ENCODE measurements at places on chromosomes 5 and 9.

GRCh38 chr5:77851176-77852067 is 75.3 kb upstream of the TBCA start:
- no peak for DNase-seq

- no peak for DNase-seq
Measured at GRCh38 chr5:107232293-107232692, 438.4 kb downstream of the EFNA5 start.

DNA sequence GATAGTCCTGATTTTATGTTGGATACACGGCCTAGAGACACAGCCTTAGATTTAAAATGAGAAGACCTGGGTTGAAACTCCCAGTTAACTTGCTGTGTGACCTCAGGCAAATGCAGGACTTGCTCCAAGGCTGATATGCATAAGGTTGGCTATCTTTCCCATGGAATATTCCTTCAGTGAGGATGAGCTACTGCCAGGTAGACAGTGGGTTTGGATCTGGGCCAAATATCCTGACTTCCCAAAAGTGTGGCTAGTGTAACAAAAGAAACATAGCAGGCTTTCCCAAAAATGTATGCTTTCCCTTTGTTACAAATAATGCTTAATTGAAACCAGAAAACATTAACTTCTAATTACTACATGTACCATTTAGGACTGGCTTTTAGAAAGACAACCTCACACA is 697 bp upstream of the XPA start:
- DNase-seq, result no peak

- no peak for DNase-seq
Measured at GRCh38 chr9:91837981-91838731, 111.9 kb downstream of the ROR2 start.

DNA sequence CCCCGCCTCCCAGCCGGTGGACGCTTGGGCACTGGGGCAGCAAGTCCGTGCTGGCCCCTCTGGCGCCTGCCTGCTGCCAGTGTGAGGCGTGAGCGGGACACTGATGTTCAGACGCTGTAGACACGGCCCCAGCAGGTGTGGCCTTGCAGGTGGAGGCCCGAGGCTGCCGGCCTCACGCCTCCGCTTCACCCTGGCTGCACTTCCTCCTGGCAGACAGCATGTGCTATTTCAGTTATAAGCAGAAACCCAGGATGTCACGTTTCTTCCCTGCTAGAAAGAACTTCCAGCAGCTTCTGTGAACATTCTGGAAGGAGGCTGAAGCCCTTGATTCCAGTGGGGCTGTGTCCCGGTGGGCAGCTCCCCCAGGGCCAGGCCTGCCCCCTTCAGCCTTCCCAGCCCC is 114.8 kb upstream of the FCN2 start:
- no peak for DNase-seq

DNA sequence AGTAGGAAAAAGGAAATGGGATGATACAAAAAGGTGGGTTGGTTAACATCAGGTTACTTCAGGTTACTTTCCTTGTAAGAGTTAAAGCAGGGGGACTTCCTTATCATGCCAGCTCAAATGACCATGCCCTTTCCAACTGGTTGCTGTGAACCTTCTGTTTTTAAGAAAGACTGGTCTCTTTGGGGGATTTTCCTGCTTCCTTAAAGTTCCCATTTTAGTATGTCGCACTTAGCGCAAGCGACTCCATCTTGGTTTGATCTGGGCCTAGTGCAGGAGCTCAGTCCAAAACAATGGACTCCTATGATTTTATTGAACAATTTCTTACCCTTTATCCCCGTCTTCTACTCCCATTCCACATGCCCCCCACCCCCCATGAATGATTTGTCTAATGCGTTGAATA is 169.8 kb downstream of the INSYN2B start:
- no peak for DNase-seq

GRCh38 chr9:120692901-120693699 is 21.2 kb downstream of the MEGF9 start:
- DNase-seq, result no peak

DNA sequence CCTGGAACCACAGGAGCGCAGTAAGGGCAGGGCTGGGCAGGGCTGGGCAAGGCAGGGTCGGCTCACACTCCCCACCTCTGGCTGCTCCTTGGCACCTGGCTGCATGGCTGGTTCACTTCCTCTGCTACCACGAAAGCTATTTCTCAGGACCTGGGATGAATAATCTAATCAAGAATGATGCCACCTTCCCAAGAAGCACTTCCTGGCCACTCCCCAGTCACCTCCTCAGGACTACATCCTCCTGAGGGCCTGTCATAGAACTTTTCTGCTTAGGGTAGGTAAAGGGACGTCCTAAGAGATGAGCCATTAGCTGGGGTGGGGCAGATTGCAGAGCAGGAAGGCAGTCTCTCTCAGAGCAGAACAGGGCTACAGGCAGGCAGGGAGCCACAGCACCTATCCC is 288.2 kb upstream of the MAP3K1 start:
- no peak for DNase-seq

DNA sequence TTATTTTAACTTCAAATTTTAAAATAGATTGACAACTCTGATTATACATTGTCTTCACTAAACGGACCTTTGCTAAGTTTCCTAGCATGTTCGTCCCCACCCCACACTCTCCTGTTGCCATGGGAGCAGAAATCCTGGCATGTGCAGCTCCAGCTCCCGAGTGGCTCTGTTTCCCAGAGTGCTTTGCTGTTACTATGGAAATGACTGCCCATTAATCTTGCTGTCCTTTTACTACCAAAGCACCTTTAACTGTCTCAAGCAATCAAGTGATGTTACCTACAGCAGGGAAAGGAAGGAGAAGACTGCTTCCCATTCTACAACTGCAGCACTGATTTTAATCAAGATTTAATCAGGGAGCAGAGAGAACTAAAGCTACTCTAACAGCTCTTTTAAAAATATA is 212.0 kb upstream of the KIF2A start:
- no peak for DNase-seq

GRCh38 chr5:2492476-2492875 is 259.0 kb downstream of the IRX2 start:
- DNase-seq, result no peak

- no peak for DNase-seq
Measured at GRCh38 chr5:156912869-156913268, 50.2 kb downstream of the TIMD4 start.

GRCh38 chr5:55853041-55853670 is 2.0 kb downstream of the IL31RA start:
- DNase-seq, result no peak

- DNase-seq, result no peak
Measured at GRCh38 chr9:82031538-82032280, 43.1 kb downstream of the SPATA31D1 start.

- DNase-seq, result no peak
Measured at GRCh38 chr9:92721548-92721947, 43.1 kb downstream of the BICD2 start.

GRCh38 chr5:131495536-131496399 is 139.3 kb downstream of the RAPGEF6 start:
- DNase-seq, result no peak

- DNase-seq, result no peak
Measured at GRCh38 chr9:69107771-69108170, 66.3 kb upstream of the TJP2 start.

- DNase-seq, result no peak
Measured at GRCh38 chr9:124834591-124834990, 18.7 kb upstream of the WDR38 start.

DNA sequence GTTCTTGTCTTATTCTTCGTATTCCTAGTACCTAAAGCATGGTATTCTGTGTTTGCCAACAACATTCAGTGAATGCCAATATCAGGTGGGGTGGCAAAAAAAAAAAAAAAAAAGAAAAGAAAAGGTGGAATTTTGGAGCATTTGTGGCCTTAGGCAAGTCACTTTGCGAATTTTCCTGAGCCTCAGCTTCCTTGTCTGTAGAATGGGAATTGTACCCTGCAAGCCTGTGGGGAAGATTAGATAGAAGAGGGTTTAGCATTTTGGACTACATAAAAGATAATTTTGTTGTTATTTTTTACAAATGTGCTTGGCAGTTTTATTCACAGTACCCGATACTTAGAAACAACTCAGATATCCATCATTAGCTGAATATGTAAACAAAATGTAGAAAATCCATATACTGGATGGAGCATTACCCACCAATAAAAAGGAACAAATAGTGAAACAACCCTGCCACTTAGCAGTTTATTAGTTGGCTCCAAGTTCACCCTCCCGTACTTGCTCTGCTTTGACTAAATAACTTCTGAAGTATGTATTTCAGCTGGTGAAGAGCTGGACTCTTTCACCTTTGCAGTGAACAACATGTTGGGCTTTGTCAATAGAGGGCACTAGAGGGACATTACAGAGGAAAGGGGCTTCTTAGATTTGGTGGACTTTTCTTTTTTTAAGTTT is 13.6 kb downstream of the UBE2D2 start:
- DNase-seq, result no peak

- no peak for DNase-seq
Measured at GRCh38 chr9:136886610-136887597, 588 bp downstream of the TRAF2 start.

DNA sequence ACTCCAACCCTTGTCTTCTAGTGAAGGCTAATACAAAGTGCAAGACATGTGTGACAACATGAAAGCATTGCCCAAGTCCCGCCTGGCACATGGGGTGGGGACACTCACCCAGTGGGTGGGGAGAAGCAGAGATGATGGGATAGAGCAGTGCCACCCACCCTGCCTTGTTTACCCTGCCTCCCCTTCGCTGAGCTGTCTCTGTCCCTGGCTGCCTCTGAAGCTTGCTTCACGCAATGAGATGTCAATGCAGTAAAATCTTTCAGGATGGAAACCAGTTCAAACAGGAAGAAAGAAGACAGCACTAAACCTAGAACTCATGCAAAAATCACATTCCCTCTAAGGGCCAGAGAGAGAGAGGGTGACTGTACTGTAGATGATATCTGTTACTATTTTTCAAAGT is 148.0 kb downstream of the INSYN2B start:
- DNase-seq, result no peak

DNA sequence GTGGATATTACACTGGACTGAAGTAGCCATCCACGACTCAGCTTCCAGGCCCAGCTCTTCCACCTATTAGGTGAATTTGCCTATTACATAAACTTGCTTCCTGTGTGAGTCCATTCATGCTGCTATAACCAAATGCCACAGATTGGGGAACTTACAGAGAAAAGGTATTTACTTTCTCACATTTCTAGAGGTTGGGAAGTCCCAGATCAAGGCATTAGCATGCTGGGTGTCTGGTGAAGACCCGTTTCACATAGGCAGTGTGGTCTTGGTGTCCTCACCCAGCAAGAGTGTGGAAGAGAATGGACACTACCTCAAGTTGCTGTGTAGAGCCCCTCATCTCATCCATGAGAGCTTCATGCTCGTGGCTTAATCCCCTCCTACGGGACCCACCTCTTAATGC is 282.6 kb downstream of the IRX1 start:
- DNase-seq, result no peak

GRCh38 chr5:157479166-157479565 is 19.2 kb downstream of the NIPAL4 start:
- DNase-seq, result no peak

DNA sequence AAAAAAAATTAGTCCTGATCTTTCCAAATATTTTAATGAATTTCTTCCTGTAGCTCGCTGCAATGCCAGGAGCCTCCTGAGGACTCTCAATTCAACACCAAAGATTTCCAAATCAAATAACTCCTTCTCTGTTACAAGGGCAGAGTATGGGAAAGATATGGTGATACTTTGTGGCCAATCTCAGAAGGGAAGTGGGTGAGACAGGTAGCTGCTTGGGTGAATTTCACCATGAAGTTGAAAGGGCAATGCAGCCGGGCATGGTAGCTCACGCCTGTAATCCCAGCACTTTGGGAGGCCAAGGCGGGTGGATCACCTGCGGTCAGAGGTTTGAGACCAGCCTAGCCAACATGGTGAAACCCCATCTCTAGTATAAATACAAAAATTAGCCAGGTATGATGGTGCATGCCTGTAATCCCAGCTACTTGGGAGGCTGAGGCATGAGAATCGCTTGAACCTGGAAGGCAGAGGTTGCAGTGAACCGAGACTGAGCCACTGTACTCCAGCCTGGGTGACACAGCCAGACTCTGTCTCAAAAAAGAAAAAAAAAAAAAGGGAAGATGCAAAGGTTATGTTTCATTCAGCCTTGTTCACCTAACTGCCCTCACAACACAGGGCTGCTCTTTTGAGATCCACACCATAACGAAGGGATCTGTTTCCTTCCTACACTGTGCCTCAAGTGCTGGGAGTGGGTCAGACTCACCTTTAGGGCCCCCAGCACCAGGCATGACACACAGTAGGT is 58.6 kb downstream of the PTPN3 start:
- no peak for DNase-seq

GRCh38 chr5:101783241-101784013 is 512.7 kb downstream of the SLCO4C1 start:
- no peak for DNase-seq

DNA sequence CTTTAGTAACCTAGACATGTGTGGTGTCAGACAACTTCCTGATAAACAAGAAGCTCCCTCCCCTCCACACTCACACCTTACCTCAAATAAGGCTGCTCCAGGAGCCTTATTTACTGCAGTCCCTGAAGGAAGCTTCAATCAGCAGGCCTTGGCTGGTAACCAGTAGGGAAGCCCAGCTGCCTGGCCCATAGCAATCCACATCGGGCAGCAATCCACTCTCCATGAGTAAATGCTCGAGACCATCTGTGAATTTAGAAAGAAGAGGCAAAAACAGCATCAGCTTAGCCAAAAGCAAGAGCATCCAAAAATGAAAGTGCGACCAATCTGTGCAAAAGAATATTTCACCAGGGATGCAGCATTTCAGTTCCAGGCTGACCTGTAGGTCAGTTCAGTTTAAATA is 213.3 kb upstream of the TUSC1 start:
- DNase-seq, result no peak

DNA sequence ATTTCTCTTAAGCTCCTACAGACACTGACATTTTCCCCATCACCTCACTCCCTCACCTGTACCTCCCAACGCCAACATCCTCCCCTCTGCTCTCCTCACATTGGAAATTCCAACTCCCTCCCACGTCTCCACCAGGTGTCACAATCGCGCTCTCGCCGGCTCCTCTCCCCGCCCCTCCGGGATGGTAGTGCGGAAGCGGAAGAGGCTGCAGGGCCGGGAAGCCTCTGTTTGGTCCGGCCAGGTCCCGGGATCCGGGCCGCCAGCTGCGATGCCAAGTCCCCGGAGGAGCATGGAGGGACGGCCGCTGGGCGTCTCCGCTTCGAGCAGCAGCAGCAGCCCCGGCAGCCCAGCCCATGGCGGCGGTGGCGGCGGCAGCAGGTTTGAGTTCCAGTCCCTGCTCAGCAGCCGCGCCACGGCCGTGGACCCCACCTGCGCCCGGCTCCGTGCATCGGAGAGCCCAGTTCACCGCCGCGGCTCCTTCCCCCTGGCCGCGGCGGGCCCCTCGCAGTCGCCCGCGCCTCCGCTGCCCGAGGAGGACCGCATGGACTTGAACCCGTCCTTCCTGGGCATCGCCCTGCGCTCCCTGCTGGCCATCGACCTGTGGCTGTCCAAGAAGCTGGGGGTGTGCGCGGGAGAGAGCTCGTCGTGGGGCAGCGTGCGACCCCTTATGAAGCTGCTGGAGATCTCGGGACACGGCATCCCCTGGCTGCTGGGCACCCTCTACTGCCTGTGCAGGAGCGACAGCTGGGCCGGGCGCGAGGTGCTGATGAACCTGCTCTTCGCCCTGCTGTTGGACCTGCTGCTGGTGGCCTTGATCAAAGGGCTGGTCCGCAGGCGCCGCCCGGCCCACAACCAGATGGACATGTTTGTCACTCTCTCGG is at the start of gene PLPP6:
PLPP6 (plus strand) TSS at position 187 of the 881 bp plus-strand sequence; CDS start at position 269, 82 bp downstream.
- peak; percentile 44 for DNase-seq
